ENCODE measurements at places on chromosomes 6 and 20.

DNA sequence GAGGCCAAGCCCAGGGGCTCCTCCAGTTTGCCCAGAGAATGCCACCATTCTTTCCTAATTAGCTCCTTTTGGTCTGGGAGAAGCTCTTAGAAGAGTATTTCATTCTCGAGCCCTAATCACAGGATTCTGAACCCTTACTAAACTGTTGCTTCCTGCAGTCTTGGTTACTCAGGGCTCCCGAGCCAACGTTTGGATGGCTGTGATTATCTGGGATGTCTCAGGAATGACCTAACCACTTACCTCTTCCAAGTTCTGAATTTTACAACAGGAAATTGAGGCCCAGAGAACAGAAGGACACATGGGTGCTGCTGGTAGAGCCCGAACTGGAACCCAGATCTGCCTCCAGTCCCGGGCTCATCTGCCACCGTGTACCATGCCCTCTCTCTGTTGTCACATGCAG is 22.2 kb upstream of the PNPLA1 start:
- DNase-seq = no peak

DNA sequence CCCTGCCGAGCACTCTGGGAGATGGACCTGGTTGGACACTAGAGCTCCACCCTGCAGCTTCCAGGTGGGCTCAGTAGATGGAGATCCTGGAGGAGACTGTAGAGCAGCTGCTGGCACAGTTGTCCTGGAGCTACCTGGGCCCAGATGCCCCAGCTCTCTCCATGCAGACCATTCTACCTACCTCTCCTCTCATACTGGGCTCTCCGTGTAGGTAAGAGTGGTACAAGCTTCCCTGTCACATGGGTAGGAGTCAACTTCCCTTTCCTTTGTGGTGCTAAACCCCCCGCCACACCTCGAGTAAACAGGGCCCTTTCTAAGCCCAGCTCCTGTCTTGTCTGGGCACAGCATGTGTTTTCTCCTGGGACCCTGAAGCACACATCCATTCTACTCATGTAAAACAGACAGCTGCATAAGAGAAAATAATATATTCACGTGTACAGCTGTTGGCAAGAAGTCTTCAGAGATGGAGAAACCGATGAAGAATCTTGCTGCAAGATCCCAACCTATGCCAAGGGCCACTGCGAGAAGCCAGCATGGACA is 108.1 kb upstream of the DUSP22 start:
- DNase-seq = no peak

DNA sequence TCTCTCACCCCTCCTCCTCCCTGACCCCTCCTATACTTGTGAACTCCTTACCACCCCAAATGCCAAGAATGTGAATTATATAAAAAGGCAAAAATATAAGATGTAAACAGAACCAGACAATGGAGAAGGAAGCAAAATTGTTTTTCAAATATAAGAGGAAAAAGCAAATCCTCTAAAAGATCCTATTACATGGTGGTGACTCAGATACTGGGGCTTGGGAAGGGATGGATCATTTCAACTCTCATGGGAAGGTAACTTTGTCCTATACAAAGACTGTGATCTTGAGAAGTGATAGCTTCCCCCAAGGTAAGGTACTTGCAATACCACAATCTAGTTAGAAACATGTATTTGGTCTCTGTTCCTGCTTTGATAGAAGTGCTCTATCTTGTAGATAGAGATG is 24.6 kb upstream of the TNFRSF21 start:
- no peak for DNase-seq

- no peak for DNase-seq
Observed at GRCh38 chr20:9142809-9143208, 73.9 kb downstream of the PLCB4 start.
